ENCODE measurements at places on chromosomes 1 and 21.

- no peak for DNase-seq
Observed at GRCh38 chr1:75334876-75335389, 200.7 kb downstream of the LHX8 start.

DNA sequence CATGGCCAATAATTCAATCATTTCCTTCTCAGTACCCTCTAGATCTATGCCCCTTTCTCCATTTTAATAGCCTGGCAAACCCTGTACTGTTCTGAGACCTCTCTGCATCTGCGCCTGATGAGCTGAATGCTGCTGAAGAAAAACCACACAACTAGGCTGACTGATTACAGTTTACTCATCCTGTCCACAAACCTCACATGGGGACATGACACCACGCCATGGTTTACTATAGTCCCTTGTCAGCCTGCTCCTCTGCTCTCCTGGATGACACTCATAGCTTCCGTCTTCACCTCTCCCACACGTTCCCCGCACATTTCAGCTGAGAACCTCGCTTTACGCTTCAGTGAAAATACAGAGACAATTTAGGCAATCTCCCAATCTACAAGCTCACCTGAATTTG is 59.7 kb downstream of the DESI2 start:
- DNase-seq: no peak

- DNase-seq: no peak
Observed at GRCh38 chr1:32746130-32746529, 43.6 kb upstream of the SYNC start.

DNA sequence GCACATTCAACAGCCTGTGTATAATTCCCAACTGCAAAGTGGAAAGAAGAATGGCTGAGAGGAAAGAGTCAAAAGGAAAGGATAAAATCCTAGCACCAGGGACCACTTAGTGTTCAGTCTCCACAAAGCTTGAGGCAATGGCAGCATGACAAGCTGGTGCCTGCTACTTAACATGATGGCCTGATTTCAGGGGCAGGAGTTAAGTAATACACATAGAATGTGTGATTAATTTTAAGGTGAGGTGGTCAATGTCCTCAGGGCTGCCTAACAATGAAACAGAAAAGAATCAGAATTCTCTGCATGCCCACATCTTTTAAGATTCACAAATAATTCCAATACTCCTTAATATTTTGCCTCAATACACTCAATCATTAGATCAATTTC is 8.9 kb downstream of the P3H1 start:
- DNase-seq: no peak

- DNase-seq: no peak
Observed at GRCh38 chr1:46153228-46153627, 20.8 kb upstream of the PIK3R3 start.

DNA sequence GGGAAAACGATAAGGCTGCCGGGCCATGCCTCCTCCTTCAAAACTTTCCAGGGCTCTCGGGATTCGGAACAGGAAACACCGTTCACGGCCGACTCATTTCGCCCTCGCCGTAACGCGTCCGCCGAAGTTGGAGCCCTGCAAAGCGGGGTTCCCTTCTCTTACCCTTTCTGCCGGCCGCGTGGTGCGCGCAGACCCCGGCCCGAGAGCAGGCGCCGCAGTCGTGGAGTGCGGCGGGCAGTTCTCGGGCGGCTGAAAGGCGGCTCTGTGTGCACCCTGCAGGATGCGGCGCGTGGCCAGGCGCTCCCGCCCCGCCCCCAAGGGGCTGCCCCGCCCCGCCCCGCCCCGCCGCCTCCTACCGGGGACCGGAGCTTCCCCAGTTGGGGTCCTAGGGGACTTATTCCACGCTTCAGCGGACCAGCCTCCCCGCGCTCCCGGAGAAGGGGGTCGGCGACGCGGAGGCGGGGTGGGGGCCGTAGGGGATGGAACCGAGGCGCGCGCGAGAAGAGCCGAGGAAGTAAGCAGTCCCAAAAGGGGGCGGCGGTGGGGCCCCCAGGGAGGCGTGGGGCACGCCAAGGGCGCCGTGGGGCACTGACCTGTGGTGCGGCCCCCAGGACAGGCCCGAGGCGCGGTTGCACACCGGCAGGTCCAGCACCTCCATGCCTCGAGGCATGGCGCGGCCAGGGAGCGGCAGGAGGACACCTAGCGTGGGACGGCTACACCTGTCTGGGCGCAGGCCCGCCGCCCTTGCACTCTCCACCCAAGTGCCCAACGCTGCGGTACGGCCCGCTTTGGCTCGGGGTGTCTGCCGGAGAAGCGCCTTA is at the start of gene MCOLN2:
TSS of gene MCOLN2 (minus strand) at position 268 of the 821 bp plus-strand sequence. CDS start at position 27, 241 bp downstream.
- peak; percentile 45 for DNase-seq

DNA sequence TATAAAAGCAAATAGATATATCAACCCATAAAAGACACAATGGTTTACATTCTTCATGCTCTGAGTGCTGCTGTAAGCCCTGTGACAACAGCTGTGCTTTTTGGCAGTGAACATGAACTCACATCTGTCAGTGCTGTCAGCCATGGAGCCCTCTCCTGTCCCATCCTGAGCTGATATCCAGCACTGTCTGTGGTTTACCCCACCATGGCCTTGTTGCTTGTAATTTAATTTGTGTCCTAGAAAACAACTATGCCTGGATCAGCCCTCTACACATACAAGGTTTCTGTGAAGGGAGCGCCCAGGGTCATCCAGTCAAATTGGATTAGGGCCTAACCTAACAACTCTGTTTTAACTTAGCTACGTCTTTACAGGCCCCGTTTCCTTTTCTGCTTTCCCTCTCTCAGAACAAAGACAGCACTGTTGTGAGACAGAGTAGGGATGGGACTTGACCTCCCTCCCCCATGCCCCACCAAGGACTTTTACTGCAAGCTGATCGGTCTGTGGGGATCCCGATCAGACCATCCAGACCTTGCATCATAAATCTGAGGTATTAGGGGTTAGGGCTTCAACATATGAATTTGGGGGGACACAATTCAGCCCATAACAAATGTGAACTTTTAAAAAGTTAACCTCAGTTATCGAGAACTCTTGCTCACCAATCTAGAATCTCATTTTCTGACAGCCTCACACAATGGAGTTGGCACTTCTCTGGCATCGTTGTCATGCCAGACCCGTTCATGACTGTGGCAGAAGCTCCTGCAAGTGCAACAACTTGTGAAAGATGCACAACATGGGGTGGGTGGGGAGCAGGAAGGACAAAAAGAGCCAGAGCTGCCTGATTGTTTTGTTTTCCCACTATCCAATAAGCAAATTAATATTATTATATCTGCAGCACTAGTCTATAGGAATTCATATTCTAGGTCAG is 16.4 kb upstream of the SLC44A3 start:
- no peak for DNase-seq

DNA sequence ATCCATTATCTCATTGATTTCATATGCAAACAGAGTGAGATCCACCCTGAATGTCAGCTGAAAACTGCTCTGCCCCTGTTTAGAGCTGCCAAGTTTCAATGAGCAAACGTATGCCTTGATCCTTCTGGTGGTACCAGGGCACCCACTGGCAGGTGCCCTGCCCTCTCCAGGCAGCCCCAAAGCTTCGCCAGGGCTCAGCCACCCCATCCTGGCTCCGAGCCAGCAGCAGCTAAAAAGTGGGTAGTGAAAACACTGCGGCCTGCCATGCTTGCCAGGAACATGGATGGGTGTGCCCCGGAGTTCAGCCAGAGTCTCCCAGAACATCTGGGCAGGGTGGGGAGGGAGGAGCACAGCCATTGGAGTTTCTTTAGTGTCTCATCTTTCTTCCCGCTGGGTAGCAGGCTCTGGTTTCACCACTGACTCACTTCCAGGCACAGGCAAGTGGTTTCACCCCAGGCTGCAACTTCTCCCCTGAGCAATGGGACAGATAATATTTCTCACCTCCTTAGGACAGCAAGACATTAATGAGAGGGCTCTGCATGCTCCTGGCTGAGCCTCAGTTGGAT is 8.1 kb upstream of the LMX1A start:
- DNase-seq: peak; percentile 81

DNA sequence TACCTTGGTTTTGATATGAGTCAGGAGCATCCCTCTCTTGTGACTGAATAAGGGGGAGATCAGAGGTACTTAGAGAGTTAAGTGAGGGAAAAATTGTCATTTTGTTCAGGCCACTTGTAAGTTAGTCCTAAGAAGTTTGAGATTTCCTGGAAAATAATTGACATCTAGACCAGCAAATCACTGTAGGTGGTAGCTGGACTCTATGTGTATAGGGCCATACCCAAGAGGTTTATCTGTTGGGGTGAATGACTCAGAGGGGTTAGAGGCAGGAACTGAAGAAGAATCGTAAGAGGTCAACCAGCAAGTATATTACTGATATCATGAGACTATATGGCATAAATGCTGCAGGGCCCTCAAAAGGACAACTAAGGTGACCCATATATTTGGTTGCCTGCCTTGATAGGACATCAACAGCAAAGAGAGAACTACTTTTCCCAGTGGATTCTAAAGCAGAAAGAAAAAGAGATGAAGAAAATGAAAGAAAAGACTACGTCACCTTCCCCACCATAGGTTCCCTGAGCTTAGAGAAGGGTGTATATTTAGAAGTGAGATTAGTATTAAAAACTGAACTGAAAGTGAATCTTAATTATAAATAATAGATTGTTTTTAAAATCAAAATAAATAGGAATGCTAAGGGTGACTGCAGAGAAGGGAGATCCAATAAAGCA is 8.0 kb upstream of the RNPC3 start:
- no peak for DNase-seq

- DNase-seq: no peak
Observed at GRCh38 chr1:97783751-97784150, 137.1 kb downstream of the DPYD start.

DNA sequence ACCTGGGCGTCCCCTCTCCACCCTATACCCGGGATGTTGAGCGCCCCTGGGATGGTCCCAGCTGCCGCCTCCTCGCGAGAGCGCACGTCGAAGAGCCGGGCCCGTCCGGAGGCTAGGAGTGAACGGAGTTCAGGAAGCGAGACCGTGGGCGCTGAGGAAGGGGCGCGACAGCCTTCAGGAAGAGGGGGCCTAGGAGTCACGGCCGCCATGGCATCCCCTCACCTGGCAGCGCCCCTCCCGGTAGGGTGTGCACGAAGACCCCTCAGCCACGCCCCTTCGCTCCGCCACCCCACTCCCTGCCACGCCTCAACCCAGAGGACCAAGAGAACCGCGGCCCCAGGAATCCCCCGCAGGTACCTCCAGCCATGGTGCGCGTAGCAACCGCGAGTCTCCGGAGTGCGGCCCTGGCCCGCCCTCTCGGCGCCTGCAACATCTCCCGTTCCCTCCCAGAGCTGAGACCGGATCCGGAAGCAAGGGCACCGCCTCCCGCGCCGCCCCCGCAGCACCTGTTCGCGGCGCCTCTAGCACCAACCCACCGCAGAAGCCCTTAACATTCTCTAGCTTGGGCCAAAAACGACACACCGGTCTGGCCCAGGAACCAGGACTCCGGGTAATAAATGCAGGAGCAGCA is at the start of gene TSTD1:
TSS of gene TSTD1 (minus strand) at position 442 of the 631 bp plus-strand sequence. CDS start at position 367, 75 bp downstream.
- DNase-seq: peak; percentile 80

- DNase-seq: no peak
Observed at GRCh38 chr1:22026924-22027289, 25.4 kb downstream of the CELA3A start.

- DNase-seq: no peak
Observed at GRCh38 chr1:214377886-214378285, 96.9 kb downstream of the SMYD2 start.

GRCh38 chr21:29309703-29310102 is 11.0 kb downstream of the BACH1 start:
- DNase-seq: no peak

GRCh38 chr1:157245823-157246222 is 107.6 kb upstream of the ETV3 start:
- no peak for DNase-seq

- no peak for DNase-seq
Observed at GRCh38 chr1:221074332-221074731, 195.1 kb downstream of the HLX start.

DNA sequence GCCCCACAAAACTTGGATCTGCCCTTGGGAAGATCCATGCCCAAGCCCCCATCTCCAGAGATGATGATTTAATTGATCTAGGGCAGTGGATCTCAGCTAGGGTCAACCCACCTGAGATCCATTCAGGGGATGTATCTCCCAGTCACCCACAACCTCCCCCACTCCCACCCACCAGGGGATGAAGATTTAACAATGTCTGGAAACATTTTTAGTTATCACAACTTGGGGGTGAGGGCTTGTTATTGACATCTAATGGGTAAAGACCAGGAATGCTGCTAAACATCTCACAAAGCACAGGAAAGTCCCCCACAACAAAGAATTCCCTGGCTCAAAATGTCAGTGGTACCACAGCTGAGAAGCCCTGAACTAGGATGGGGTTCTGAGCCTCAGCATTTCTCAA is 45.0 kb upstream of the LPGAT1 start:
- no peak for DNase-seq

- no peak for DNase-seq
Observed at GRCh38 chr21:31142600-31142999, 104.3 kb upstream of the KRTAP19-8 start.

- no peak for DNase-seq
Observed at GRCh38 chr21:37843191-37843590, 73.1 kb downstream of the KCNJ6 start.

DNA sequence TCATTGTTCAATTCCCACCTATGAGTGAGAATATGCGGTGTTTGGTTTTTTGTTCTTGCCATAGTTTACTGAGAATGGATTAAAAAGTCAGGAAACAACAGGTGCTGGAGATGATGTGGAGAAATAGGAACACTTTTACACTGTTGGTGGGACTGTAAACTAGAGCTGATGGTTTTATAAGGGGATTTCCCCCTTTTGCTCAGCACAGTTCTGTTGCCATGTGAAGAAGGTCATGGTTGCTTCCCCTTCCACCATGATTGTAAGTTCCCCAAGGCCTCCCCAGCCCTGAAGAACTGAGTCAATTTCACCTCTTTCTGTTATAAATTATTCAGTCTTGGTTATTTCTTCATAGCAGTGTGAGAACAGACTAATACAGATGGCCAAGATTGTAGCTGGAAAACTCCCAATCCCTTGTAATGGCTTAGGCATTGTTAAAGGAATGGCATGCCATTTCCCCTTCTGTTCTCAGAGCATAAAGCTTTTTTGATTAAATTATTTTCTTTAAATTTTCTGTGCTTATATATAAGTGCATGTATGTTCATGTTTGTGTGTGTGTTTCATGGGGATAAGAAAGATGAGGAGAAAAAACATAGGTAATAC is 144.8 kb downstream of the BACH1 start:
- DNase-seq: no peak

DNA sequence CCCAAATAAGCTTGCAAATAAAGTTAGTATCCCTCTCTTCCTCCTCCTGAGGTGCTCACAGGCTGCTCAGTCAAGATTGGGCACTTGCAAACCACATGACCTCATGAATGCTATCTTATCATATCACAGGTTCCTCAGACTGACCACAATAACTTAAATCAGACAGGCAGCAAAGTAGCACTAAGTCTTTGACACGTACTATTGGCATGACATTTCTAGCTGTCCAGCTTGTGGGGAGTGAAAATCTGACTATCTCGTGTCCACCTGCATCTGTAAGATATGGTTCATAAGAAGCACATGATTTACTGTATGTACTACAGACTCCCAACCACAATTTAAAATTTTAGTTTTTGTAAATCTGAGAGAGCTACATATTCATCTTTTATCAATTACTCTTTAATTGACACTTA is 58.0 kb upstream of the GFI1 start:
- DNase-seq: no peak

- no peak for DNase-seq
Observed at GRCh38 chr1:213689260-213689659, 298.5 kb upstream of the PROX1 start.

- DNase-seq: no peak
Observed at GRCh38 chr1:15425958-15426357, 12.3 kb upstream of the CTRC start.

All from RWPE1 (cell line).